ENCODE measurements at places on chromosomes 16 and 17.
A peak's percentile ranks its signal among the peaks of the same experiment; 100 is the strongest.

- no peak for DNase-seq
Measured at GRCh38 chr16:55526441-55526840, 17.6 kb downstream of the LPCAT2 start.

DNA sequence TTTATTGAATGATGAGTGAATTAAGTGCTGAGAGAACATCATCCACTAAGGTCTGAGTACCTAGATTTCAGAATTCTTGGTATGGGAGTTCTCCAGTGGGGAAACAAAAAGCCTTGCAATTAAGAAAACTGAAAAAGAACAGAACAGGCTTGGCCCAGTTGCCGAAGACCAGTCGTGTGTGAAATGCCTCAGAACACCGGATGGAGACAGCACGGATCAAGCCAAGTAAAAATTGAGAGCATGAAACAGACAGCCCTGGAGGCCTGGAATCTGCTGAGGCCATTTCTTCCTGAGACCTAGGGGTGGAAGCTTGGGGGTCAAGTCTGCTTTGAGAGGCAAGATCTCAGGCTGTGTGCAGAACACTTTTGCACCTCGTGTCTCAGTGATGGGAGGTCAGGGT, 43.3 kb downstream of the GRIN2A start:
- DNase-seq = peak; percentile 38

- DNase-seq = peak; percentile 78
Measured at GRCh38 chr17:82105882-82106687, 8.0 kb upstream of the FASN start.

DNA sequence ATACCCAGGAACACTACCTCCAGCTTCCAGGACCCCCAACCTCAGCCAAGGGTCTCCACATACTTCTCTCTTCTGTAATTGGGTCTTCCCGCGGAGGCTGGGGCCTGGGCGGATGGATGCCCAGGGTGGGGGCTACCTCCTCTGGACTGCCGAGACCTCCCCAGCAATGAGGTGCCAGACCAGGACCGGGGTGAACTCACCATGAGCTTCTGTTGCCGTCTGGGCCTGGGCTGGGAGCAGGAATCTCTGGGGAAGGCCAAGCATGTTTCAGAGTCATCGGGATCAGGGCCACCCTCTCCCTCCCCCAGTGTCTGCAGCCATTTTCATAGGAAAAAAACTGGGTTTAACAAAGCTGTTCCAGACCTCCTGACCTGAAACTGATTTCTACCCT, 10.3 kb upstream of the BAHCC1 start:
- DNase-seq = no peak

DNA sequence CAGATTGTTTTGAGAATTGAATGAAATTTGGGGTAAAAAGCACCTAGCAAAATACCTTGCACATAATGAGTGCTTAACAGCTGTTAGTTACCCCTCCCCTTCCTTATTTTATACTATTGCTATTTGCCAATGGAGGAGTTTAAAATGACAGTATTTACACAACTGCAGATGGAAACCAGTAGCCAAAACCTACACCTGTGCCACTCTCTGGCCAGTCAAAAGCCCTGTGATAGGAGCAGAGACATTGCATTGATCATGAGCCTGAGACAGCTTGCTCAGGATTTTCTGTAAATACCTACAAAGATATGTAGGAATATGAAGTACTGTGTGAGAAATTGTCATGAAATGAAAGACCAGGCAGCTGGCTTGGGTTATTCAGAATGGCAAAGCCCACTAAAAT, 115.3 kb upstream of the HLF start:
- DNase-seq = no peak

DNA sequence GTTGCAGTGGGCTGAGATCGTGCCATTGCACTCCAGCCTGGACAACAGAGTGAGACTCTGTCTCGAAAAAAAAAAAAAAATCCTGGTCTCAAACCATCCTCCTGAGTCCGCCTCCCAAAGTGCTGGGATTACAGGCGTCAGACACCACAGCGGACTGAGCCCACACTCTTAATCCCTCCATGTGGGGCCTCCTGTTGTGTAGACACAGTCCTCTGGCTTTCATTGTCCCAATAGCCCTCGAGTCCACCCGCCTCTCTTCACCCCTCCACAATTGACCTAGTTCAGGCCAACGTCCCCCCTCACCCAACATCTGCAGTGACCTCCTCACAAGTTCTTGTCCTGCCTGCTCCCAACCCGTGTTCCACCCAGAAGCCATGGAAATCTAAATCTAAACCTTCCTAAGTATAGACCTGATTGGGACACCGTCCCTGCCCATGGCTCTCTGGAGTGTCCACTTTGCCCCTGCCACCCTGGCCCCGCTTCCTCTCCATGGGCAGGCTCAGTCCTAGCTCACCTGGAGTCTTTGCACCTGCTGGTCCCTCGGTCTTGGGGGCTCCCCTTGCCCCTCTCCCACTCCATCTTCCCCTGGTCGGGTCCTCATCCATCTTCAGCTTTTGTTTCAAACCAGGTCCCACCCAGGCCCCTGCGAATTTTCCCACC, 46.7 kb downstream of the HAPSTR1 start:
- no peak for DNase-seq

GRCh38 chr17:39566094-39566850, 41.4 kb downstream of the NEUROD2 start:
- DNase-seq = no peak

DNA sequence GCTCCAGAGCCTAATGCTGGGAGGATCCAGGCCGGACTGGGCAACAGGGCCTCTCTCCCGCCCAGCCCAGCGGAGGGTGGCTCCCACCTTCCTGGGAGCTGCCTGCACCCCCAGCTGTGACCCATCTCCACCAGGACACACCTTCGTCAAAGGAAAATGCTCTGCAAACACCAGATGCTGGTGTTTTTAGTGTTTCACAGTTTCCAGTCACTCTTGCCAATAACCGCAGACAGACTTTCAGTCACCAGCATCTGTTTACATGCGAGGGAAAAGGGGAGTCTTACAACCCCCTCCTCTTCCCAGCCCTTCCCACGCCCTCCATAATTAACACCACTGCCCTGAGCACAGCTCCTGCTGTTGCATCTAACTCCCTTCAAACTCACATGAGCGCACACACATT, 25.3 kb downstream of the KLHDC4 start:
- peak; percentile 79 for DNase-seq

GRCh38 chr16:75238132-75238852, 13.1 kb downstream of the BCAR1 start:
- DNase-seq = peak; percentile 93

DNA sequence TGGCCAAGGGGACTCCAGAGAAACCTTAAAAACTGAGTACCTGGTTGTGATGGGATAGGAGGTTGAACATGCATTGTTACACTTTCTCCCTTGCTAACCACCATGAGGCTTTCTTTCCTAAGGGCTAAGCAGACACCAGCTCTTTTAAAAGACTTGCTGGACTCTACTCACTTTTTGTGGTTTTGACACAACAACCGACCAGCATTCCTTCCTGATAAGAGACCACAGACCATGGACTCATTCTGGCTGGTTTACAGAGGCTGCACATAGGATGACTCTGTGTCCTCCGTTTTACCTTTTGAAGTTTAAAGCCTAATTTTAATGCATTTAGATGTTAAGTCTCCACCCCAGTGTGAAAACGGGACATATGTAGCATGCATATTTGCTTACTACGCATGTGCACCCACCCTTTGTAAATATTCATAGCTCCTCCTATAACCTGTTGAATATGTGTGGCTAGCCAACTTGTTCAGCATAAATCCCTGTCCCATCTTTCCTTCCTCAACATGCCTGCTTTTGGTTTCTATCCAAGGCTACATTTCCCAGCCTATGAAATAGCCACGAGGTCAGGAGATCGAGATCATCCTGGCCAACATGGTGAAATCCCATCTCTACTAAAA, 475.9 kb downstream of the GRIN2A start:
- no peak for DNase-seq

GRCh38 chr16:50659806-50660205, 21.3 kb downstream of the SNX20 start:
- no peak for DNase-seq

DNA sequence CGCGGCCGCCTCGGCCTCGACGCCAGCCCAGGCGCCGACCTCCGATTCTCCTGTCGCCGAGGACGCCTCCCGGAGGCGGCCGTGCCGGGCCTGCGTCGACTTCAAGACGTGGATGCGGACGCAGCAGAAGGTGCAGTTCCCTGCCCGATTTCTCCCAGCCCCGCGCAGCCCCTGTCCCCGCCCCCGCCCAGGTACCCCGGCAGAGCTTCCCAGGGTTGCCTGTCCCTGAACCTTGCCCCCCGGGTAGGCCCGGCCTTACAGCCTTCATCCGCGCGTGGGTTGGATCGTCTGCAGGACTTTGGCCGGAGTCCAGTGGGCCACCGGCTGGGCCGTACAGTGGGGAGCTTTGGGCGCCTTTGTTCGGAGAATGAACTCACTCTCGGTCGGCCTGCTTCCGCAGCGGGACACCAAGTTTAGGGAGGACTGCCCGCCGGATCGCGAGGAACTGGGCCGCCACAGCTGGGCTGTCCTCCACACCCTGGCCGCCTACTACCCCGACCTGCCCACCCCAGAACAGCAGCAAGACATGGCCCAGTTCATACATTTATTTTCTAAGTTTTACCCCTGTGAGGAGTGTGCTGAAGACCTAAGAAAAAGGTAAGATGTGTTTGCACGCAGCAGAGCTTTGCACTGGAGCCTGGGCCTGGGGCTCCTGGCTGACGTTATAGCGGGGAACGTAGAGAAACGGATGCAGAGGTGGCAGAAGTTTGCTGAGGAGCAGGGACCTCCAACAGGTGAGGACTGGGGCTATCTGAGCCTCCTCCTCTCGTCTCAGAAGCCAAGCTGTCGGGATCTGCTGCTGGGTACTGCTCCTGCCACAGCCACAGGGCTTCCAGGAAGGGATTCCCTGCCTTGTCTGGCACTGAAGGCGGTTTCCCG, 593 bp downstream of the GFER start:
- no peak for DNase-seq

- peak; percentile 54 for DNase-seq
Measured at GRCh38 chr16:5205361-5206040, 107.9 kb upstream of the EEF2KMT start.

- DNase-seq = peak; percentile 85
Measured at GRCh38 chr16:4572715-4573114, 16.6 kb downstream of the C16orf96 start.

DNA sequence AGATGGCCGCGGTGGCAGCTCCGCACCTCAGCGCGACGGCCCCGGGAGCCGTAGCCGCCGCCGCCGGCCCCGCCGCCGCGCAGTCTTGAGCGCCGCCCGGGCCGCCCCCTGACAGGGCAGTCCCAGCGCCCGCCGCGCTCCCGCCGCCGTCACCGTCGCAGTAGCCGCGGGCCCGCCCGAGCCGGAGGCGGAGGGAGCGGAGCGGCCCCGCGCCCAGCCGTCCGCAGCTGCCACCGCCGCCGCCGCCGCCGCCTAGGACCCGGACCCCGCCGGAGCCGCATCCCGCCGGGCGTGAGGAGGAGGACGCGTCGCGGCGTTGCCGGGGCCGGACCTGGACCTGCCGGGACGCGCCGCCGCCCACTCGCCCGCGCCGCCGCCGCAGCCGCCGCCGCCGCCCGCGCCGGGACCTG, 218 bp downstream of the TNRC6C start:
- DNase-seq = no peak

GRCh38 chr17:17365476-17366110, 62.4 kb downstream of the NT5M start:
- DNase-seq = no peak

Measured in tongue (tissue), 3 donors.